ENCODE measurements at places on chromosomes 1 and 21.

DNA sequence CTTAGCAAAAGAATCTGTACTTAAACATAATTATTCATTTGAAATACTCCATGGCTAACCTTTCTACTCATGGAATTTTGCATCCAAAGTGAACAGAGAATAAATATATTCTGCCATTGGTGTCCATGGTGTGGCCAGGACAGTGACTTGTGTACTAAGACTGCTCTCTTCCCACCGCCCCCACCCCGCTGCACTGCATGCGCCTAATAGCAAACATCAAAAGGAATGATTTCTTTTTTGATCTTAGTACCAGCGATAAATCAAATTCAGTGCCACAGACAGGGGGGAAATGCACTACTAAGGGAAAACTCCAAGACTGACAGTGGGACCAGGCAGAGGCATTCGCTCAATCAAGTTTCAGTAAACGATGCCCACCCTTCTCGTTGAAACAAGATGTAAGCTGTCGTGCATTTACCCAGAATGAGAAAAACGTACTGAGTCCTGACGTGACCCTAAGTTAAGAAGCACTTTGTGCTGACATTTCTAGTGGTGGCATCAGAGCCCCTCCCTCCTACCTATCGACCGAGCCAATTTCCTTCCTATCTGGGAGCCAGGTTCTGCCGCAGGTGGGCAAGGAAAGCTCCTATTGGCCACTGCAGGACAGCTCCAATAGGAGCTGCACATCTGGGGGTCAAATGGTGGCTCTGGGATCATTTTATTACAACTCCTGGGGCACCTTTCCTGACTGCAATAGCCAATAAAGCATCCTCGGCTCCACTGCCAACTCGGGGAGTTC lies 12.5 kb downstream of the ESRRG start:
- no peak for DNase-seq

DNA sequence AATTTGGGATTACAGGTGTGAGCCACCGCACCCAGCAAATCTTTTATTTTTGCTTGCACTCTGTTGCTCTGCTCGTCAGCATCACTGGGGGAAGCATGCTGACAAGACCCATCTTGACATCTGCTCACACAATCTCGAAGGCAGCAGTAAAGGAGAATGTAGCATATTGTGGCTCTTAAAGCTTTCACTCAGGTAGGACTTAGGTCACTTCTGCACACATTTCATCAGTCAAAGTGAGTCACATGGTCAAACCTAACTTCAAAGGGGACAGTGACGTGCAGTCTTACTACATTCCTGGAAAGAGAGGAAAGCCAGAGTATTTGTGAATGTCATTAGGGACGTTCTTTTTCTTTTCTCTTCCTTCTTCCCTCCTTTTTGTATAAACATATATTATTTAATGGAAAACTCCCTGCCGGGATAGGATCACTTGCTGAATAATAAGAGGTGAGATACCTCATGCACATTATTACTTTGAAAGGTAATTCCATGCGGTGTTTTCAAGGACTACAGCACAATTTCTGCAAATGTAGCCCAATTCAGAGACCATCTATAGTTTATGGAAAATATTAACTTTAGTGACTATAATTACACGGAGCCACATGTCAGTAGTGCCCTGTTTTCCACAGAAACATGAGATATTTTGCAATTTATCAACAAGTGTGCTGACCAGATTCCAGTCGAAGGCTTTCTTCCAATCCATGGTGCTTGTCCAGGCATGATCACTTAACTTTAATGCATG lies 19.3 kb upstream of the ACBD6 start:
- DNase-seq, result no peak

- DNase-seq, result no peak
These were observed 246.9 kb upstream of the TMEM51 start for GRCh38 chr1:14906665-14907064.

DNA sequence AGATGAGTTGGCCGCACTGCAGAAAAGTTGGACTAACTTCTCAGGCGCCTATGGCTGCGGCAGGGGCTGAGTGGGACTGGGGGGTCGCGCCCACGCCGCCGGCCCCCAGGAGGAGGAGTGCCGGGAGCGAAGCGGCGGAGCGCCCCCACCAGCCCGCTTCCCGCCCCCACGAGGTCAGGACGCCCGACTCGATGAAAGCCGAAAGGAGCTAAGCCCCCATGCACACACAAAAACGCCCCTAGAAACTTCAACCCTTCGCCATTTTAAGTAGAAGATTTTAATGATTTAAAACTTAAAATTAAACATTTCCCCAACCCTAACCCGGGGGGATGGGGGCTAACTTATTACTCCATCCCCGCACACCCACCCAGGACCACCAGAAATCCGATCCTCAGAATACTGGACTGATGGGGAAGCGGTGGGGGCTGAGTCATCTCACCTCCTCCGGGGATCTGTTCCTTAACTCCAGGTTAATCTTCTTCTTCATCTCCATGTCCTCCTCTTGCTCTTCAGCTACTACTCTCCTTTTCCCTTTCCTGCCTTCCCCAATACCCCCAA lies 539 bp downstream of the ANP32E start:
- peak; percentile 50 for DNase-seq

GRCh38 chr1:231580874-231581273 lies 45.7 kb upstream of the DISC1 start:
- no peak for DNase-seq

- DNase-seq, result no peak
These were observed 63.1 kb downstream of the C1orf21 start for GRCh38 chr1:184449916-184450315.

DNA sequence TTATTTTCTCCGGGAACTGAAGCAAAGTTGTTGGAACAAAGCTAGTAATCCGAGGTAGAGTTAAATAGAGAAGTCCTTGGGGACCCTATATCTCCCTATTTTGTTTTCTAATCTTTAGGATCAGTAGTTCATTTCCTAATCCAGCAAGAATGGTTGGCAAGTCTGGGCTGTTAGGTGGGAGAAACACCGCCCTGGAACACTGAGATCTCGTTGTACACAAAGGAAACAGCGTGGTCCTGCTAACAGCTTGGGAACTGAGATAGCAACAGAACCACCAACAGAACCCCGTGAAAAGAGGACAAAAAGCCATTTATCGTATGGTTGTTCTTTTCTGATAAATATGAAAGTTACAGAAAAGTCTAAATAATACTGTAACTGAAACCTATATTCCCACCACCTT lies 121.9 kb upstream of the CDC42BPA start:
- DNase-seq, result no peak

GRCh38 chr21:35475762-35476161 lies 426.7 kb upstream of the RUNX1 start:
- DNase-seq, result no peak

DNA sequence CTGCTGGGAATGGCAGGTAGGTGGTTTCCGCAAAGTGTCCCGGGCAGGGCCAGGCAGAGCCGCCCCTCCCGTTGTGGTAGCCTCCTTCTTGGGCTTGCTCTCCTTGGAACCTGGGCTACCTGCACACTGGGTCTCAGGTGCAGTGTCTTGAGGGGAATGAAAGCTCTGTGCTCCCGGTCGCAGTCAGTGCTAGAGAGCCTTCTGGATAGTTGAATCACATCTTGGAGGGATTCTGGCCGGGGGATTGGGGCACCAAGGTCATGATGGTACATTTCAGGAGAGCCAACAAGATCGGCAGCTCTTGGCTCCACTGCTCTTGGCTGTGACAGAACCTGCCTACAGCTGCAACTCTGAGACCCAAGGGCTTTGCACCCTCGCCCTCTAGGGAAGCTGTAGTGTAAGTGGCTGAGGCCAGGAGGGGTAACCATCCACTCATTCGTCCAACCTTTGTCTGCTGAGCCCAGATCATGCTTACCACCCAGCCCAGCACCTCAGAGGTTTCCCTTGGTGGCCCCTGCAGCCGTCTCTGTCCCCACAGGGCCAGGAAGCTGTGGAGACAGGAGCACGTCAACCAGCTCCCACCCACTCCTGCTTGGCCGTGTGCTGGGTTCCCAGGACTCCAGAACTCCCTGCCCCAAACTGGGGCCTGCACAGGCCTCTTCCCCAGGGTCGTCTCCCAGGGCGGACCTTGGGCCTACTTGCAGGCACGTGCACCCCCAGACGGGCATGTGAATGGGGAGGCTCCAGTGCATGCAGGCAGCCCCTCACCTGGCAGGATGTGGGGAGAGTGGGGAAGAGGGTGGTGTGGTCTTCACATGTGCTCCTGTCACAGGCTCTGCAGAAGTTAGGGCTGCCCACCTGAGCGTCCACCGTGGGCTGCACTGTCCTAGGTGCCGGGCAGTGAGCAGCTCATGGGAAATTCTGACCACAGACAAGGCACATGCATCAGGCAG lies 40.0 kb downstream of the NTPCR start:
- no peak for DNase-seq

- DNase-seq, result no peak
These were observed 5.1 kb upstream of the HP1BP3 start for GRCh38 chr1:20792196-20792595.
